Keratinocyte (primary cell): ENCODE measurements at places on chromosomes 5 and 9. TPM values are rescaled to one million over a fixed set of nuclear protein-coding genes. Genes with fewer than 3 reads are reported as not detected.

The GRM6 gene
- polyA plus RNA-seq, result not detected in 3 replicates

The CIZ1 gene
- polyA plus RNA-seq, result 23.5 to 30.9 TPM (median 28.1 TPM) in 3 replicates

The UNC13B gene
- polyA plus RNA-seq, result 9.3 to 10.9 TPM (median 9.8 TPM) in 3 replicates

The PCDHGA11 gene
- 1.4 to 2.5 TPM (median 1.4 TPM) in 3 replicates for polyA plus RNA-seq

The KCNV2 gene
- not detected in 3 replicates for polyA plus RNA-seq

The RLN2 gene
- polyA plus RNA-seq, result 0.41 to 0.98 TPM (median 0.68 TPM) in 3 replicates
